Upper lobe of right lung (tissue), 1 donor: ENCODE measurements at places on chromosomes 5 and 9. TPM values are rescaled to one million over a fixed set of nuclear protein-coding genes. Genes with fewer than 3 reads are reported as not detected.

DNA sequence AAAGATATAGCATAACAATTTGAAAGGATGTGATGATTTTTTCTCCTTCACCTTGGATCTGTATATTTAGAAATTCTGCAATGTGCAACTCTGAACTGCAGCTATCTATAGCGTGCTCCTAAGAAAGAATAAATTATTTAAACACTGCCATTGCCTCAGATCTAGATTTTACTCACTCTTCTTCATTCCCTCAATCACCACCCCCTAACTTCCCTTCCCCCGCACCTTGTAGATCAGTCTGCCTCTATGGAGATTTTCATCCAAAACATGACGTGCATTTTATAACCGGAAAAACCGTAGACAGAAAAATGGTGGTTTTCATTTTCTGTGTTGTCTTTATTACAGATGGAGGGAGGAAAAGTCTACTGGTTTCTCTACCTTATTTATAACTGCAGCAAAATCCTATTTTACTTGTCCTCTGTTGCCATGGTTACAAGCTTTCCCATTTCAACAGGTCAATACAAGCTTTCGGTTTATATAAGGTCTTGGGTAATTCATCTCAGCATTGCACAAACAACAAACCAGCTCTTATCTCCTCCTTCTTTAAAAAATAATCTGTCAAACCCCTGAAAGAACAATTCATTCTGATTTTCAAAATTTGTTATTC, 480.0 kb downstream of the TAF11L14 start:
- H3K27ac ChIP-seq: no peak overlapping the region
- H3K27me3 ChIP-seq: no peaks in the 10 kb centered on the region
- H3K4me1 ChIP-seq: no peaks in the 10 kb centered on the region
- H3K36me3 ChIP-seq: no peaks in the 10 kb centered on the region
- DNase-seq: no peak

DNA sequence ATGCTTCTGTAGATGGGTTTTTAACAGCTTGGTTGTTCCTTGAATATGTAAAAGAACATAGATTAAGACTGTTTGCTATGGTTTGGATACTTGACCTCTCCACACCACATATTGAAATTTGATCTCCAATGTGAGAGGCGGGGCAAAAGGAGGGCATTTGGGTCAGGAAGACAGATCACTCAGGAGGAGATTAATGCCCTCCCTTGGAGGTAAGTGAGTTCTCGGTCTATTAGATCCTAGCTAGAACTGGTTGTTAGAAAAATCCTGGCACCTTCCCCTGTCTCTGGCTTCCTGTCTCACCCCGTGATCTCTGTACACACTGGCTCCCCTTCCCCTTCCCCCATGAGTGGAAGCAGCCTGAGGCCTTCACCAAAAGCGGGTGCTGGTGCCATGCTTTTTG, 281.1 kb upstream of the ANKRD55 start:
- H3K4me1 ChIP-seq: no peaks in the 10 kb centered on the region
- no peak for DNase-seq
- no peak overlapping the region for H3K27ac ChIP-seq
- no peak overlapping the region for H3K4me3 ChIP-seq

- DNase-seq: no peak
- H3K4me1 ChIP-seq: no peaks in the 10 kb centered on the region
- no peaks in the 10 kb centered on the region for H3K36me3 ChIP-seq
- no peaks in the 10 kb centered on the region for H3K27me3 ChIP-seq
Measured at GRCh38 chr5:57559110-57559635, 76.6 kb upstream of the ACTBL2 start.

GRCh38 chr5:90549729-90550275, 8.8 kb upstream of the ADGRV1 start:
- H3K4me3 ChIP-seq: no peak overlapping the region
- H3K36me3 ChIP-seq: no peaks in the 10 kb centered on the region
- no peaks in the 10 kb centered on the region for H3K4me1 ChIP-seq
- no peak overlapping the region for H3K27ac ChIP-seq
- no peaks in the 10 kb centered on the region for H3K27me3 ChIP-seq

GRCh38 chr9:83935276-83935935, 14.2 kb upstream of the KIF27 start:
- no peaks in the 10 kb centered on the region for H3K27me3 ChIP-seq
- H3K4me3 ChIP-seq: no peak overlapping the region
- DNase-seq: no peak
- no peak overlapping the region for H3K27ac ChIP-seq
- peaks cover 16% of the 10 kb centered on the region for H3K36me3 ChIP-seq

- H3K4me3 ChIP-seq: no peak overlapping the region
- DNase-seq: no peak
- H3K27ac ChIP-seq: no peak overlapping the region
- no peaks in the 10 kb centered on the region for H3K36me3 ChIP-seq
Measured at GRCh38 chr5:75651575-75652238, 40.5 kb downstream of the ANKDD1B start.

DNA sequence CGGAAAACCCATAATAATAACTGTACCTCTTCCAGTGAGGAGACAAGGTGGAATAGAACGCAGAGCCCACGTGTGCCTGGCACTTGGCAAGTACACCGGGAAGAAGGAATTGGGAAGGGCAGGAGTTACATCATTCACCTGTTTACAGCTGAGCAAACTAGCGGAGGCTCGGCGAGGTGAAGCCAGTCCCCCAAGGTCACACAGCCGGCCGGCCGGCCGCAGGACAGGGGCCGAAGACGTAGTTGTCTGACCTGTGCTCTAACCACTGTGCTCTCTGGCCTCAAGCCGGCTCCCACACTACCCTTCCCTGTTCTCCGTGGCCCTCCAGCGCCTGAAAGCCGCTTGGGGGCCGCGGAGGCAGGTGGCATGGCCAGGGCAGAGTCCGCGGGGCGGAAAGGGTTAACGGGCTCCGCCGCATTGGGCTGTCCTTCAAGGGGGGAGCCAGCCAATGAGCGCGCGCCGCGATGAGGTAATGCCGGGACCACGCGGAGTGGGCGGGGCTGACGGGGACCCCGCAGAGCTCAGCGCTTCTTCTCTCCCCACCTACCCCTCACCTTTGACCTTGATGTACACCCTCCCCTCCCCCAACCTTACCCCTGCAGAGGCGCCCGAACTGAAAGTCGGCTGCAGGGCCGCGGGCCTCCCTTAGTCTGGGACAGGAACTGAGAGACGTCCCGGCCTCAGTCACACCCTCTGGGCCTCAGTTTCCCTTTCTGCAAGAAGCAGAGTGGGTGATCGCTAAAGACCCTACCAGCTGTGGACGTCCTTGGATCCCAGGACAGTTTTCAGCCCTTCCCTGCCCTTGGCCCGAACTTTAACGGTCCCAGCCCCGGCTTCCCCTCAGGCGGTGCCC, 125.1 kb downstream of the C9orf50 start:
- H3K4me3 ChIP-seq: peak overlapping the region; percentile 71
- no peaks in the 10 kb centered on the region for H3K27me3 ChIP-seq
- H3K27ac ChIP-seq: peak overlapping the region; percentile 91
- H3K36me3 ChIP-seq: peaks cover 15% of the 10 kb centered on the region
- peak; percentile 97 for DNase-seq

- H3K4me1 ChIP-seq: peaks cover 32% of the 10 kb centered on the region
- peak; percentile 71 for DNase-seq
- H3K27me3 ChIP-seq: no peaks in the 10 kb centered on the region
- H3K27ac ChIP-seq: peak overlapping the region; percentile 20
- no peak overlapping the region for H3K4me3 ChIP-seq
Measured at GRCh38 chr5:124866355-124867136, 120.1 kb upstream of the ZNF608 start.

DNA sequence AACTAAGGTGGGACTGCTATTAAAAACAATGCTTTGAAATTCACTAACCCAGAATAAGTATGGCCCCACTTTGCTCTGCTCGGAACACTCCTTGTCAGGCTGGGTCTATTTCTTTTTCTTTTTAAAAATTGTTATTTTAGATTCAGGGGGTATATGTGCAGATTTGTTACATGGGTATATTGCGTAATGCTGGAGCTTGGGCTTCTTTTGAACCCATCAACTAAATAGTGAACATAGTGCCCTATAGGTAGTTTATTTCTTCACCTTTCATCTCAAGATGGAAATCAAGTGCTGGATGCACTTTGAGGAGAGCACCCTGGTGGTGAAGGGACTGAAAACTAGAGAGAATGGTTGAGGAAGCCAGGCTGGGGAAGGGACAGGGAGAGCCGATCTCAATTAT, 51.0 kb downstream of the GLRA1 start:
- DNase-seq: no peak
- H3K4me3 ChIP-seq: no peak overlapping the region
- no peak overlapping the region for H3K27ac ChIP-seq
- H3K4me1 ChIP-seq: no peaks in the 10 kb centered on the region

GRCh38 chr9:14263707-14264483, 50.0 kb downstream of the NFIB start:
- H3K4me1 ChIP-seq: peaks cover under 1% of the 10 kb centered on the region
- no peak overlapping the region for H3K4me3 ChIP-seq
- DNase-seq: no peak
- H3K27ac ChIP-seq: no peak overlapping the region
- H3K27me3 ChIP-seq: no peaks in the 10 kb centered on the region

DNA sequence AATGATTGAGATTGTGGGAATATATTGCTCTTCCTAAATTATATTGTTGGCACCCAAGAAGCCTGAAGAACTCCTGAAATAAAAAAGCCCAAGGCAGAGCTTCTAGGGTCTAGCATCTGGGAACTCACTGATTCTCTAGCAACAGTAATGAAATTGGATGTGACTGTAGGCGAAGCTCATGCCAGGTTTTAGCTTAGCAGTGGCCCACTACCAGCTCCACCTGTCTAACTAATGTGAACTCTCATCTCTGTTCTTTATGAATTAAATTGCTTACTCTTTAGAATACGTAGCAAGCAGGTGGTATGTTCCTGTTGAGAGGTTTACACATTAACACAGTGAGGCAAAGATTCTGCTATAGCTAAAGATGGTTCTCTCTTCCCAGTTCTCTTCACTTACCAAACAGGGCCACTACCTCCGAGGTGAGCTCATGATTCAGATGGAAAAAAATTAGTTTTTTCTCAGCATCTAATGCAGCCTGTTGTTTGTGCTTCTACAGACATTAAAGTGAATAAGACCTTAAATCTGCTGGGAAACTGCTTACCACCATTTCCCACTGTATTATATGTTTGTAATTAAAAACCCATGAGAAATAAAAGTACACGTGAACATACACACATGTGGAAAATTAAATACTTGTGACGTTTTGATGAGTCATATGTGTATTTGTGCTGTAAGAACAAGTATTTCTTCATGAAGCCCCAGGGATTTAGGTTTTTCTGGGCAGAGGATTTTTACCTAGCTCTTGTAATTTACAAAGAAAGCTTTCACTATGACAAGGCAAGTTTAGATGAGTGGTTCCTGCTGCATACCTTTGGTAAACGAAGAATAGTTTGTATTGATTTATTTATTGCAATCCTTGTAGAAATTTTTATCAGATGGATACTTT, 360.1 kb downstream of the KDM4C start:
- DNase-seq: no peak
- no peaks in the 10 kb centered on the region for H3K27me3 ChIP-seq
- H3K4me1 ChIP-seq: peaks cover 3% of the 10 kb centered on the region
- no peaks in the 10 kb centered on the region for H3K36me3 ChIP-seq
- no peak overlapping the region for H3K4me3 ChIP-seq
- H3K27ac ChIP-seq: no peak overlapping the region

DNA sequence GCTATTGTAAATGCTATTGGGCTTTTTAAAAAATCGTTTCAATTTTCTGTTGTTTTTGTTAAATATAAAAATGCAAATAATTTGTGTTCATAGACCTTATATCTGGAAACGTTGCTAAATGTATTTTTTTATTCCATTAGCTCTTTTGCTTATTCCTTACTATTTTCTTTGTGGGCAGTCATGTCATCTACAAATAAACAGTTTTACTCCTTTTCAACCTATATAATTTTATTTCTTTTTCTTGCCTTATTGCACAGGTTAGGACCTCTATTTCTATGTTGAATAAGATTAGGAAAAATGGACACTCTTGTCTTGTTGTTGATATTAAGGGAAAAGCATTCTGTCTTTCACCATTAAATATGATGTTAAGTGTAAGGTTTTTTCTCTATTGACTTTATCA, 348.8 kb downstream of the CWC27 start:
- no peak overlapping the region for H3K4me3 ChIP-seq
- H3K27ac ChIP-seq: no peak overlapping the region
- H3K27me3 ChIP-seq: no peaks in the 10 kb centered on the region
- no peak for DNase-seq
- H3K4me1 ChIP-seq: no peaks in the 10 kb centered on the region

GRCh38 chr9:120383999-120384924, 195.7 kb downstream of the CDK5RAP2 start:
- no peak for DNase-seq
- no peak overlapping the region for H3K27ac ChIP-seq
- peaks cover 7% of the 10 kb centered on the region for H3K4me1 ChIP-seq
- no peaks in the 10 kb centered on the region for H3K27me3 ChIP-seq
- H3K36me3 ChIP-seq: peaks cover 9% of the 10 kb centered on the region
- H3K4me3 ChIP-seq: no peak overlapping the region

DNA sequence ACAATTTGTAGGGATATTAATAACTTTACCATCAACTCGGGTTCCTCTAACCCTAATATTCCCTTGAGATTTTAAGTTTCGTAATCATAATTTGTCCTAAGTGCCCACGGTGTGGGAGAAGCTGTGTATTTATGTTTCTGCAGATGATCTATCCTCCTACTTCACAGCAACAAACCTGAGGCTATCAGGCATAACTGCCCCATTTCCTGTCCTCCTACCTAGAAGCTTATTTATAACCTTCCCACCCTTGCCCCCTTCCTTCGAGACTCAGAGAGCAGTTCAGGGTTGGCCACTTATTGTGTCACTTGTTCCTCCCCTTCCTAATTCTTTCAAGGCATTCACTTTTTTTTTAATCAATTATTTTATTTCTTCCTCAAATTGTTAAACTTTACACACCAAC, 29.6 kb upstream of the LCP2 start:
- H3K36me3 ChIP-seq: no peaks in the 10 kb centered on the region
- no peak for DNase-seq
- peaks cover 23% of the 10 kb centered on the region for H3K4me1 ChIP-seq
- no peaks in the 10 kb centered on the region for H3K27me3 ChIP-seq
- no peak overlapping the region for H3K27ac ChIP-seq

DNA sequence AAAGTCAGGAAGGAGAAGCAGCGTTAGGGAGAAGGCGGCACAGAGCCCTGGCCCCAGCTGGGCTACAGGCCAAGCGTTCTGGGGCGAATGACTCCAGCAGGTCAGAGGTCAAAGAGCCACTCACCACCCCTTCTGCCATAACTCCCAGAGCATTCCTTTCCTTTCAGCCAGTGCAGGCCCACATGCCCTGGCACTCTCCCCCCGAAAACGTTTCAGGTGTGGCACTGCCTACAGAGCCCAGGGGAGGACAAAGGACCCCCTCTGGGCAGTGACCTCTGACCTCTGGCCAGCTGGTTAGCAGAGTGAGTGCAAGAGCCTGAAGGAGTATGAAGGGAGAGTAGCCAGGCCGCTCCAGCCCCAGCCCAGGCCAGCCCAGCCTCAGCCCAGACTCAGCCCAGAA, 4.9 kb downstream of the ABCA2 start:
- H3K27me3 ChIP-seq: no peaks in the 10 kb centered on the region
- no peak overlapping the region for H3K27ac ChIP-seq
- H3K4me3 ChIP-seq: no peak overlapping the region

- H3K36me3 ChIP-seq: peaks cover 47% of the 10 kb centered on the region
- no peak for DNase-seq
- no peak overlapping the region for H3K4me3 ChIP-seq
- H3K4me1 ChIP-seq: peaks cover 17% of the 10 kb centered on the region
- H3K27me3 ChIP-seq: no peaks in the 10 kb centered on the region
- H3K27ac ChIP-seq: no peak overlapping the region
Measured at GRCh38 chr9:87682085-87682484, 43.8 kb upstream of the CTSL start.

ZNF354C gene
- 6.7 TPM for total RNA-seq

FCN2 gene
- total RNA-seq: not detected

ADCY2 gene
- 0.17 TPM for total RNA-seq

TERT gene
- not detected for total RNA-seq

SPINK7 gene
- not detected for total RNA-seq

SV2C gene
- total RNA-seq: 0.32 TPM
